H9 (cell line): ENCODE measurements at places on chromosomes 4 and X.

GRCh38 chr4:3219761-3220475, 29.0 kb upstream of the MSANTD1 start:
- no peak for DNase-seq

GRCh38 chr4:101221294-101221693, 126.0 kb downstream of the PPP3CA start:
- DNase-seq, result no peak

DNA sequence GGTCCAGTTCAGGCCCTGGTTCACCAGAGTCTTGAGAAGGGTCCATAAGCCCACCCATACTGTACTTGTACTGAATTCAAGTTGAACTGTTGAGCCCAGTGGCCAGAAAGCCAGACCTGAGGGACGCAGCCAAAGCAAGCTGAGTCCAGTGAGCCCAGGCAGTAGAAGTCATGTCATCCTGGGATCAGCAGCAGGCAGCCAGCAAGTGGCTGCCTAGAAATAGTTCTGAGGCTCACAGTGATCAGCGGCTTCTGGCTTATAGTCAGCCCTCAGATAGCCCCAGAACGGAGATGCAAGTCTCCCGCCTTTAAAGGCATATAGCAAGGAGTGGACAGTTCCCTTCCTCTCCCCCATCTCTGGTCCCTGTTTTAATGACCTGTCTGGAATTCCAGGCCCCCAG, 347.1 kb downstream of the FBXW7 start:
- DNase-seq, result no peak

DNA sequence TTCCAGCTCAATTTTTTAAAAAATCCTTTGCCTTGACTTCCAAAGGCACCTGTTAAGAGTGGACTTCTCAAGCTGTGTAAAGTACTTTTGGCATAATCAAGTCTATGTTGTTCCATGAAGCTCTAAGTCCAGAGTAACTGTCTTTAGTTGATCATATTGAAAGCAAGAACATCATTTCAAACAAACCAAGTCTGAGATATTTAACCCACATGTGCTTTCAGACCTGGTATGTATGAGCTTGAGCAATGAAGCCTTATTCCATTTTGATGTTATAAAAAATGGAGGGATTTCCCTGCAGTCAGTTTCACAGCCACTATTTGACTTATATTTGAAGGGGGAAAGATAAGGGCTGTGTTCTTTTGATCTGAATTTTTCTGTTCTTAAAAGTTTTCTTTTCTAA, 23.7 kb upstream of the EOLA2 start:
- DNase-seq, result no peak
